Cardiac fibroblast (primary cell): ENCODE measurements at places on chromosomes 6 and 20.

DNA sequence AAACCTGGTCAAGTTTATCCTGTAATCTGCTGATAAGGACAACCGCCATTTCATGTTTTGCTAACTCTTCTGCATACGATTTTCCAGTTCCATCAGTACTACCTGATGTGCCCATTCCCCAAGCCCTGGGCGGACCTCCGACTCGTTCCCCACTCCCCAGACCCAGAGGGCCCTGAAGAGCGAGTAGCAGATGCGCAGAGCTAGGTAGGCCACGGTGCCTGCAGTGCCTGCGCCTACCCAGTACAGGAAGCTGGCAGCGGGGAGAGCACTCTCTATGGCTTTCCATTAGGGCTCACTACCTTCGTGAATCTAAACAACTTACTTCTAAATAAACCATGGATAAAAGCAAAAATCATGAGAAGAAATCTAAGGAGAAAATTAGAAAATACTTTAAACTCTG is 14.3 kb upstream of the ZDHHC14 start:
- DNase-seq, result no peak

GRCh38 chr6:40912158-40912946 is 126.7 kb downstream of the UNC5CL start:
- DNase-seq, result peak; percentile 34

DNA sequence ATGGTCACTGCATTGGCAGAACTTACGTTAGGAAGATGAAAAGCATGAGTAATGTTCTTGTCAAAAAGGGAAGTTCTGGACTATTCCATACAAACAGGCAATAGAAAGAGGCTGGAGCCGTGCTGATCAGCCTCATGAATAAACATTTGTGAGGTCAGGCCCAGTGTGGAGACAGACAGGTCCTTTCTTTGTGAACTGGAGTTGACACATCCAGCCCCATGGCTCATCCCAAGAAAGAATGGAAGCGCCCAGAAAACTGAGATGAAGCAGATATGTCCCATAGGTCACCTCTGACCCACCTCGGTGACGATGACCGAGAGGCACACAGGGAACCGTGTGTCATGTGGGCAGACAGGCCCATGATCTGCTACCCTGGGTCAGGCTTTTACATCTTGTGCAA is 276.0 kb upstream of the SGK1 start:
- DNase-seq, result no peak

DNA sequence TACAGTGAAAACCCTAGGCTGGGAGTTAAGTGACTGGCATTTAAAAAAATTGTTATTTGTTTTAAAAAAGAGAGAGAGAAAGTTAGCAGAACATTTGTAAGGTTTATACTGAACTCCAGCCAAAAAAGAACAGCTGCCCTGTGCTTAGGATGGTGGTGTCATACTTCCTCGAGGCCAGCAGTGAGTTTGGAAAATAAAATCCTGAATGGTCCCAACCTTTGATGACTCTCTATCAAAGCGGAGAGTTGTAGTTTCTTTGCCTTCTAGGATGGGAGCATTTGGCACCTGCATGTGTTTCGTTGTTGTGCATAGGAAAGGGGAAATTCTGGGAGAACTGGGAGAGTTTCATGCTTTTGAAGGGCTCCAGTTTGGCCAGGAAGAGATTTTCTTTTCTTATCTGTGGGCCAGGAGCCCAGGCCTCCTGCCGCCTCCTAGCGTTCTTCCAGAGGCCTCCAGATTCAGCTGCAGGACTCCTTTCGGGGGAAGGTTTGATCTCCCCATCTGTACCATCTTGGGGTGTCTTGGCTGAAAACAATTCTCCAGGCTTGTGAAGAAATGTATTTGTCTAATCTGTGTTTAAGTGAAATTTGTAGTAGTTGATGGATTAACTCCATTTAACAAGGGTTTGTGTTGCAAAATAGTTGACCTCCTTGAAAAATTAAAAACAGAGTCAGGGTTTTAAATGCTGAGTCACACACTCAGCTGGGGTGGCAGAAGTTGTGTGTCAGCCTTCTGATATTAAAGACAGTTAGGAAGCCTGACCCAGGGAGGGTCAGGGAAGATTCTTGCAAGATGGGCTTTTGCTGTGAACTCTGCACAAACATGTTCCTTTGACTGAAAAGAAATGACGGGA is 63.4 kb downstream of the TXNDC5 start:
- peak; percentile 79 for DNase-seq

DNA sequence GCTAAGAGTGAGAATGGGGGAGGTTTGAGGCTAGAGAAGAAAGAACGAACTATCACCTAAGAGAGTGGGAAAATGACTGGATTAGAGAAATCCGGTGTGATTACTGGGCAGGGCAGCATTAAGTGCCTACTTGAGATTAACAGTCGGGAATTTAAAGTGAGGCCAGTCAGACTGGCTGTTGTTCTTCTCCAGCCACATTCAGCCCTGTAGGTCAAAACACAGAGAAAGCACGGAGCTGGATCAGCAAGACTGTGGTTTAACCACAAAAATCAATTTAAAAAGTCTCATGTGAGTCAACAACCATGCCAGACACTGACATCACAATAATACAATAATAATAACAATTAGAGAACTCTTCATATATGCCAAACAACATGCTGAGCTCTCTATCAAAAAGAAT is 301.9 kb upstream of the SGK1 start:
- peak; percentile 79 for DNase-seq

GRCh38 chr20:54938707-54939106 is 463.3 kb downstream of the DOK5 start:
- no peak for DNase-seq

GRCh38 chr6:147689398-147689797 is 180.9 kb downstream of the SAMD5 start:
- DNase-seq, result peak; percentile 2

DNA sequence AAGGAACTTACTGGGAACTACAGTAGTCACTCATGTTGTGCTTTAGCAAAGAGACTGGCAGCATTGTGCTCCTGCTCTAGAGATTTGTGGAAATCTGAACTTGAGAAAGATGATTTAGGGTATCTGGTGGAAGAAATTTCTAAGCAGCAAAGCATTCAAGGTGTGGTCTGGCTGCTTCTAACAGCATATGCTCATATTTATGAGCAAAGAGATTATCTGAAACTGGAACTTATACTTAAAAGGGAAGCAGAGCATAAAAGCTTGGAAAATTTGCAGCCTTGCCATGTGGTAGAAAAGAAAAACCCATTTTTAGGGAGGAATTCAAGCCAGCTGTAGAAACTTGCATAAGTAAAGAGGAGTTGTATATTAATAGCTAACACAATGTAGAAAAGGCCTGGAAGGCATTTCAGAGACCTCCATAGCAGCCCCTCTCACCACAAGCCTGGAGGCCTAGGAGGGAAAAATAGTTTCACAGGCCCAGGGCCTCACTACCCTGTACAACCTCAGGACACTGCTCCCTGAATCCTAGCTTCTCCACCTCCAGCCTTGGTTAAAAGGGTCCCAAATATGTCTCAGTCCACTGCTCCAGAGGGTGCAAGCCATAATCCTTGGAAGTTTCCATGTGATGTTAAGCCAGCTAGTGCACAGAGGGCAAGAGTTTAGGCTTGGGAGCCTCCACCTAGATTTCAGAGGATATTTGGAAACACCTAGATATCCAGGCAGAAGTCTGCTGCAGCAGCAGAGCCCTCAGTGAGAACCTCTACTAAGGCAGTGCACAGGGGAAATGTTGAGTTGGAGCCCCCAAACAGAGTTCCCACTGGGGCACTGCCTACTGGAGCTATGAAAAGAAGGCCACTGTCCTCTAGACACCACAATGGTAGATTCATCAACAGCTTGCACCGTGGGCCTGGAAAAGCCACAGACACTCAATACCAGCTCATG is 6.6 kb downstream of the EPM2A start:
- no peak for DNase-seq

- DNase-seq, result no peak
Observed at GRCh38 chr6:56986611-56987010, 31.7 kb downstream of the BEND6 start.

- DNase-seq, result no peak
Observed at GRCh38 chr6:150090328-150090727, 21.4 kb upstream of the ULBP3 start.

DNA sequence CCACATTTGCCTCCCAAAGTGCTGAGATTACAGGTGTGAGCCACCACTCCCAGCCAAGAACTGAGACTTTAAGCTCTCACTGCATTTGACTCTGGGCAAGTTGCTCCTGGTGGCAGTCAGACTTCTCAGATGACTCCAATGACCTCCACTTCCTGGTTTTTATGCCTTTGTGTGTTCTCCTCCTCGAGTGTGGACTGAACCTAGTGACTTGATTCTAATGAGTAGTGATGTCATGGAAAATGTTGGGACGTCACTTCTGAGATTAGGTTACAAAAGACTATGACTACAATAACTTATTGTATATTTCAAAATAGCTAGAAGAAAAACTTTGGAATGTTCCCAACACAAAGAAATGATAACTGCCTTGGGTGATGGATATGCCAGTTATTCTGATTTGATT is 12.0 kb downstream of the SPINT3 start:
- no peak for DNase-seq

- DNase-seq, result no peak
Observed at GRCh38 chr6:52515219-52515960, 61.5 kb downstream of the TRAM2 start.

DNA sequence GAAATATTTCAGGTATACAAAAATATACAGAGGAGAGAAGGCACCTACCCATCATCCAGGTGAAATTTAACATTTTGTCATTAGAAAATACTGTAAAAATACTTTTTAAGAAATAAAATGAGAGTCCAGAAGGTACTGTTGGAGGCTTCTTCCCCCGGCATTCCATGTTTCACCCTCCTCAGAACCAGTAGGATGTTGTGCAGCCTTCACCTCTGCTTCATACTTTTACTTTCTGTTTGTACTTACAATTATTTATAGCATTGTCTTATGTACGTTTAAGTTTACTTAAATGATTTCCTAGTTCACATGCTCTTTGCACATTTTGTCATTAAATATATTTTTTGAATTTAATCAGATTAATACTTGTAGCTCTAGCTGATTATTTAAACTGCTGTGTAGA is 30.9 kb downstream of the TMEM200A start:
- DNase-seq, result peak; percentile 23

DNA sequence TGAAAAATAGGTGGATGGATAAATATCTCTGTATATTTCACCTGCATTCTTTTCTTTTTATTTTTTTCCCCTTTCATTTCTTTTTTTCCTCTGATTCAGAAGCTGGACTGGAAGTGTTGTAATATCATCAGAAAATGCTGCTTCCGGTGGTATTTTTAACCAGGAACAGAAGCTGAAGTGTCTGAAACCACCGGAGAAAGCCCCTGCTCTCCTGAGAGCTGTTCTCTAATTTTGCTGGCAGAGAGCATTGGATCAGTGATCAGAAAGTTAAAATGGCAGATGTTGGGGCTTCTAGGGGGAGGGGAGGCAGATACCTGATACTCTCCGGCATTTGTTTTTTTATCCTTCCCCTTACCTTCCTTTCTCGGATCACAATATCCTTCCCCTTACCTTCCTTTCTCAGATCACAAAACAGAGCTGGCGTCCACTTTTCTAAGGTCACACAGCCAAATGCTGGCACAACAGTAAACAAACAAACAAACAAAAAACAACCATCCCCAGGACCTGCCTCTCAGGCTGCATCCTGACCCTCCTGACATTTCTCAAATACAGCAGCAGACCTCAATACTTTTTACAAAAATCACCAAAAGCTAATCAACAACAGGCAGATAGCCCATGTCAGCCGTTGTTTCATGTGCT is 143.2 kb upstream of the ZNF217 start:
- DNase-seq, result peak; percentile 77

GRCh38 chr6:159358562-159358961 is 189.4 kb downstream of the FNDC1 start:
- no peak for DNase-seq

DNA sequence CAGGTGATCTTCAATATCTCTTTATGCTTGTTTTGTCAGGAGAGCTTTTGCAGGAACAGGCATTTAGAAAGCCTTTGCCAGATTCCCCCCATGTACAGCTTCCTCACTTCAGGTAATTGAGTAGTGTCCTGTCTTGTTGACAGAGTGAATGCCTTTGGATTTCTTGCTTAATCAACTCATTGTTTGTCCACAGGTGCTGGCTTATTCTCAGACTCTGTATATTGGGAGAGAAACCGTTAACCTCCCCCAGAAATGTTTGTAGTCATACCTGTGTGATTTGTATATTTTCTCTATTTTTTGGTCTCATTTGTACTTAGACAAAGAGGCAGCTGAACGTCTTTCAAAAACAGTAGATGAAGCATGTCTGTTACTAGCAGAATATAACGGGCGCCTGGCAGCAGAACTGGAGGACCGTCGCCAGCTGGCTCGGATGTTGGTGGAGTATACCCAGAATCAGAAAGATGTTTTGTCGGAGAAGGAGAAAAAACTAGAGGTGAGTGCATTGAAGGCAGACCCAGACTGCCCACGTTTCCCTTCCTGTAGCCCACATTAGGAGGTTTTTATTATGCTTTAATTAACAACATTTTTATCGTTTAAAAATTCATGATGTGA is 32.3 kb downstream of the RPRD1B start:
- no peak for DNase-seq

- DNase-seq, result no peak
Observed at GRCh38 chr6:160077526-160077925, 44.1 kb upstream of the SLC22A1 start.

GRCh38 chr6:43773050-43773979 is 3.3 kb downstream of the VEGFA start:
- DNase-seq, result peak; percentile 66

- no peak for DNase-seq
Observed at GRCh38 chr6:2589171-2589661, 161.5 kb downstream of the MYLK4 start.

DNA sequence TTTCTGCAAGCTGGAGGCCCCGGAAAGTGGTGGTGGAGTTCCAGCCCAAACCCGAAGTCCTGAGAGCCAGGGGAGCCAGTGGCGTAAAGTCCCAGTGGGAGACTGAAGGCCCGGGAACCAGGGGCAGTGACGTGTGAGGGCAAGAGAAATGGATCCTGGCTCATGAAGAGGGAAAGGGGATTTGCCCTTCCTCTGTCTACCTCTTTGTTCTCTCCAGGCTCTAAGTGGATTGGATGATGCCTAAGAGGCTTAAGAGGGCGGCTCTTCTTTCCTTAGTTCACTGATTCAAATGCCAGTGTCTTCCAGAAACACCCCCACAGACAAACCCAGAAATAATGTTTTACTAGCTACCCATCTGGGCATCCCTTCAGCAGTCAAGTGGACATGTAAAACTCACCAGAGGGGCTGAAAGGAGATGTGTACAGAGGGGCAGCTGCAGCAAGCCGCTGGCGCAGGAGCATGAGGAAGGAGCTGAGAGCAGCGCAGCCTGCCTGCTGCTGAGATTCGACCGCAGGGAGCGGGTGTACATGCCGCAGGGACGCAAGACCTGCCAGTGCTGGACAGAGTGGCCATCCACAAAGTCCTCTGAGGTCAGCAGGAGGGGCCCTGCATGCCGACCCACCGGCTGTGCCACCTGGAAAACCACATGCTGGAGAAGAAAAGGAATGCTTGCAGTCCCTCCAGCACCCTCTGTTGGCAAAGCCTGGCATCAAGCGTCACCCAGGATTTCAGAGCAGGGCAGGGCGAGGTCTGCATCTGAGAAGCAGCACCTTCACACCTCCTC is 29.5 kb downstream of the CDYL start:
- peak; percentile 48 for DNase-seq

- DNase-seq, result no peak
Observed at GRCh38 chr6:5506597-5506996, 245.3 kb downstream of the FARS2 start.
